ENCODE measurements at places on chromosomes 1 and 21. TPM values are rescaled to one million over a fixed set of nuclear protein-coding genes. Genes with fewer than 3 reads are reported as not detected.

Gene TNFRSF9
- 1.7 TPM for polyA plus RNA-seq

Gene NBPF19
- polyA plus RNA-seq, result 2.4 TPM

DNA sequence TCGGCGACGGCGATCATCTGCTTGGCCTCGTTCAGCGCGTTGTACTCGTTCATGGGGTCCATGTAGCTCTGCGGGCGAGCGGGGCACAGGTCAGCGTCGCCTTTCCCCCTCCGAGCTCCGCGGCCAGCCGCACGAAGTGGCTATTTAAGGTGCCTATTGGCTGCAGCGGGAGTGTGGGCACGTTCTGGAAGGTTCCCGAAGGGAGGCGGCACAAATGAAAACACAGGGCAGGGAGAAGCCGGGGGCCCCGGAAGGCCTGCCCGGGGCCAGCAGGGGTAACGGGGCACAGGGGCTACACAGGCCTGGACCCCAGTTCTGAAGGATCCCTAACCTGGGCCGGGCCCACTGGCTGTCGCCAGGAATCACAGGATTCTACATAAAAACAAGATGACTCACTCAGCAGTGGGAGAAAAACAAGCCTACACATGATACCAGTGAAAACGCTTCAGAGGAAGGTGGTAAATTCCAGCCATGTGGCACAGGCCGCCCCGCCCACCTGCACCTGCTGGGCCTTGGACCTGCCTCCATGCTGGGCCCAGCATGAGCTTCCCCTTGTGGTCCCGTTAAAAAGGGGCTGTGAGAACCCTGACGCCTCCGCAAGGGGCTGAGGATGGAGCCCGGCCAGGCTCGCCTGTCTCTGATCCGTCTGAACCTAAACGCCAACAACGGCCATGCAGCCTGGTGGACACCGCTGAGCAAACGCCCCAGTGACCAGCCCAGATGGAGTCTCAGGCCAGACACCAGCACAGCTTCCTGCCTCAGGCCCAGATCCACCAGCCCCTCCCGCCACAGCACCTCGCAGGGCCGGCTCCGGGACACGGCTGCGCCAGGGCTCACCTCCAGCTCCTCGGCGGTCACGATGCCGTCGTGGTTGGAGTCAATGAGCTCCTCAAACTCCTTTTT is 3.9 kb upstream of the TNFRSF4 start:
- H3K27me3 ChIP-seq, result no peaks in the 10 kb centered on the region
- peaks cover 40% of the 10 kb centered on the region for H3K36me3 ChIP-seq
- H3K4me3 ChIP-seq, result no peak overlapping the region

Gene CD48
- 23.1 TPM for polyA plus RNA-seq

Gene CRNN
- 3.6 TPM for polyA plus RNA-seq

DNA sequence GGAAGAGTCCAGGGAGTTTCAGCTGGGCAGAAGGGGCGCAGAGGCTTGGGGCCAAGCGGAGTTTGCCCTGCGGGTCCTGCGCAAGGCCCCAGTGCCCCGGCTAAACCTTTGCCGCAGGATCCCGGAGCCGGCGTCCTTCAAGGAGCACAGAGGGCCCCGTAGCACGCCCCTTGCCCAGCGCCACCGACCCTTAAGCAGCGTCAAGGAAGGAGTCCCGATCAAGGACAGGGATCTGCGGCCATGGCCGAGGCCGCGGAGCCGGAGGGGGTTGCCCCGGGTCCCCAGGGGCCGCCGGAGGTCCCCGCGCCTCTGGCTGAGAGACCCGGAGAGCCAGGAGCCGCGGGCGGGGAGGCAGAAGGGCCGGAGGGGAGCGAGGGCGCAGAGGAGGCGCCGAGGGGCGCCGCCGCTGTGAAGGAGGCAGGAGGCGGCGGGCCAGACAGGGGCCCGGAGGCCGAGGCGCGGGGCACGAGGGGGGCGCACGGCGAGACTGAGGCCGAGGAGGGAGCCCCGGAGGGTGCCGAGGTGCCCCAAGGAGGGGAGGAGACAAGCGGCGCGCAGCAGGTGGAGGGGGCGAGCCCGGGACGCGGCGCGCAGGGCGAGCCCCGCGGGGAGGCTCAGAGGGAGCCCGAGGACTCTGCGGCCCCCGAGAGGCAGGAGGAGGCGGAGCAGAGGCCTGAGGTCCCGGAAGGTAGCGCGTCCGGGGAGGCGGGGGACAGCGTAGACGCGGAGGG is 520 bp downstream of the CLIC6 start:
- H3K36me3 ChIP-seq, result no peaks in the 10 kb centered on the region
- H3K27me3 ChIP-seq, result peaks cover 64% of the 10 kb centered on the region

Gene FAM151A
- polyA plus RNA-seq, result 3.7 TPM

Measured in sigmoid colon (tissue), 7 donors.